ENCODE measurements at places on chromosomes 11 and 22. TPM values are rescaled to one million over a fixed set of nuclear protein-coding genes. Genes with fewer than 3 reads are reported as not detected.

- no peak for DNase-seq
These were observed 19.5 kb downstream of the CTSC start for GRCh38 chr11:88318017-88318416.

DNA sequence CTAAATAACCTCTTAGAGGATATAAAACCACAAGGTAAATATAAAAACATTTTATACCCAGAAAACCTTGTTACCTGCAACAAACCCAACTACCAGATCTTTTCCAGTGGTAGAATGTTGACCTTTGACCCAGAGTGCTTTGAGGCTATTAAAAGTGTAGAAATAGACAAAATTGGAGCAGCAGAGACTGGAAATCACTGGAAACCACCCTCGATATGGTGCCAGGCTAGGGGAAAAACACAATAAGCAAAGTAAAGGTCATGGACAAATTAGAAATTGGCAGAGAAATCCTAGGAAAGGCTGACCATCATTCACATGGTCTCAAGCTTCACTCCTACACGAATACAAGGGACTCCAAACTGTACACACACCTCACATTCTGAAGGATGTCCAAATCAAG lies 26.7 kb downstream of the SLC25A17 start:
- no peak for DNase-seq

GRCh38 chr11:60866911-60867870 lies at the start of gene ZP1:
Gene ZP1 (plus strand): TSS chr11:60867542. CDS start chr11:60867562, 20 bp downstream.
- no peak for DNase-seq

DNA sequence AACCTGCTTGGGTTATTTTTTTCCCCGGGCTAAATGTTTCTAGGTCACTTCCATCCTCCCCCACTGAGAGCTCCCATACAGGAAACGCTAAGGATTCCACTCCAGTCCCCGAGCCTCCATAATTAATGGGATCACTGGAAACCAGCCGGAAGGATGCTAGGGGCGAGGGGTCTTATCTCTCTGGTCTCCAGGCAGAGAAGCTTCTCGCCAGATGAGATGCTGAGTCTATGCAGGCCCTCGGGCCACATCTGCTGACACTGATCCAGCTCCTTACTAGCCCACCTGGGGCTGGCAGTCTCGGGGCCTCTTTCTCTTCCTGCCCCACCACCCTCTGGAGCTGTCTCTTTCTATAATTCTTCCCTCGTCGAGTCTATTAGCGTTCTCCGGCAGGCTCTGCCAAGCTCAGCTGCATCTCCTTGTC lies 125.9 kb upstream of the SYT13 start:
- DNase-seq = peak; percentile 61

GRCh38 chr11:122745111-122745510 lies 89.6 kb downstream of the UBASH3B start:
- no peak for DNase-seq

DNA sequence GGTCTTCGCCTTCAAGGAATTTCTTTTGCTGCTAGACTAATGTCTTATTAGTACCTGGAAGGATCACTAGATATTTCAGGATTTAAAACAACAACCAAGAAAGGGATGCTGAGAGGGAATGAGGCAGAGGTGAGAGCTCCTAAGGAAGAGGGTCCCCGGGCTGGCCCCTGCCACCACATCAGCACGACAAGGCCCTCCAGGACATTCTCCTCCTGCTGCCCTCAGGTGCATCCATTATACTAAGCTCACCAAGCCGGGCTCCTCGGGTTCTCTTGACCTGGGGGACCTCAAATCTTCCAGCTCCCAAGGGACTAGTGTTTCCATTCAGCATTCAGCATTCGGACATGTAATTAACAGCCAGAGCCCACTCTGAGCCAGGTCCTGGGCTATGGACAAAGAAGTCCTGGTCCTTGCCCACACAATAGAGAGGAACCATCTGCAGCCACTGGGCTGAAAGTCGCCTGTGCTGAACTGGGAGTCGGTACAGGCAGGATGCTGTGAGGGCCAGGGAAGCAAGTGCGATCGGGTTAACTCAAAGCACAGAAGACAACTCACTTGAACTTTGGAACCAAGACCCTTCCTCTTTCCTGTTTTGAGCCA lies 29.4 kb upstream of the OAF start:
- no peak for DNase-seq

DNA sequence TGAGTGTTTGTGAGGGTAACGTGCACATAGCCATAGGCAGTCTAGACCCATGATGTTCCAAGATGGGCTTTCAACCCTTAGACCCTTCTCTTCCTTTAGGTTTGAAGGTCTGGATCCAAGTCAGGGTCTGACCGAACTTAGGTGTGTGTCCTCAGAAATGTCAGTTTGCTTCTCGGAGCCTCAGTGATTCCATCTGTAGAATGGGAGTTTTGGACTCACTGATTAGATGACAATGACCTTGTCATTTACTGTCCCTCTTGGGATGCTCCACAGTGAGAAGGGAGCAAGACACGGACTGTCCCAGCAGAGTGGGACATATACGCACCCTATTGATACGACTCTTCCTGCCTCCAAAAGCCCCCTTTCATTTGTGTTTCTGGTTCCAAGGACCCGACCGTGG lies 37.7 kb downstream of the ANO1 start:
- DNase-seq = no peak

DNA sequence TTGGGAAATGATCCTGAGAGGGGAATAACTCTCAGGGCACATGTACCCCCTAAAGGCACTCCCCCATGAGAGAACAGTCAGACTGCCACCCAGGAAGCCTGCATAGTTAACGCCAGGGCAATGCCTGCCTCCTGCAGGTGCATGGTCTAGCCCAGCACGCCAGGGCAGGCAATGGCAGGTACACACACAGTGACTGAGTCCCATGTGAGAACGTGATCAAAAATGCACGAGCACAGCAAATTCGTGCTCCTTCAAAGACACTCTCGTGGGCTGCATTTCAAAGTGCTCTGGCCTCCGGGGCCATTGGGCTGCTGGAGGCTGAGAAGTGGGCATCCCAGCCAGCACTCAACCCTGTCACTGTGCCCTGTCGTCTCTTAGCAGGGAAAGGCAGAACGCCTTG lies 79.7 kb downstream of the SHANK2 start:
- DNase-seq = no peak

- no peak for DNase-seq
These were observed 62.1 kb downstream of the DDI1 start for GRCh38 chr11:104098555-104098954.

- no peak for DNase-seq
These were observed 46.2 kb downstream of the DEPDC5 start for GRCh38 chr22:31800065-31800464.

- no peak for DNase-seq
These were observed 64.7 kb upstream of the RRAS2 start for GRCh38 chr11:14423633-14424032.

FGF4 gene
- not detected for total RNA-seq

OR52N4 gene
- total RNA-seq = not detected

OR5AN1 gene
- not detected for total RNA-seq

ST14 gene
- total RNA-seq = 0.17 TPM

PRRG4 gene
- 3.8 TPM for total RNA-seq

GRM5 gene
- total RNA-seq = not detected

HBB gene
- not detected for total RNA-seq

GVQW3 gene
- 9.9 TPM for total RNA-seq

Data from A673 (cell line).